ENCODE measurements at places on chromosomes 3 and 15. TPM values are rescaled to one million over a fixed set of nuclear protein-coding genes. Genes with fewer than 3 reads are reported as not detected.

The PXK gene
- 3.4 TPM for polyA plus RNA-seq

The TMOD2 gene
- polyA plus RNA-seq, result 1.3 TPM

The C3orf85 gene
- polyA plus RNA-seq, result not detected

The OR5K2 gene
- not detected for polyA plus RNA-seq

The C3orf22 gene
- polyA plus RNA-seq, result not detected

The ZNF35 gene
- 3.6 TPM for polyA plus RNA-seq

The LRRC3B gene
- polyA plus RNA-seq, result not detected

The CISH gene
- 6.9 TPM for polyA plus RNA-seq

The CD80 gene
- polyA plus RNA-seq, result 0.19 TPM

The CTXN2 gene
- not detected for polyA plus RNA-seq

The APEH gene
- 84.9 TPM for polyA plus RNA-seq

The SLC12A1 gene
- not detected for polyA plus RNA-seq

The ZBTB47 gene
- polyA plus RNA-seq, result 110 TPM

All from heart left ventricle (tissue), 16 donors.